ENCODE measurements at places on chromosomes 2 and 18. TPM values are rescaled to one million over a fixed set of nuclear protein-coding genes. Genes with fewer than 3 reads are reported as not detected.

- no peak overlapping the region for H3K4me3 ChIP-seq
- H3K36me3 ChIP-seq: no peaks in the 10 kb centered on the region
- H3K4me1 ChIP-seq: peaks cover 2% of the 10 kb centered on the region
Measured at GRCh38 chr2:119645173-119645855, 33.7 kb upstream of the TMEM177 start.

DNA sequence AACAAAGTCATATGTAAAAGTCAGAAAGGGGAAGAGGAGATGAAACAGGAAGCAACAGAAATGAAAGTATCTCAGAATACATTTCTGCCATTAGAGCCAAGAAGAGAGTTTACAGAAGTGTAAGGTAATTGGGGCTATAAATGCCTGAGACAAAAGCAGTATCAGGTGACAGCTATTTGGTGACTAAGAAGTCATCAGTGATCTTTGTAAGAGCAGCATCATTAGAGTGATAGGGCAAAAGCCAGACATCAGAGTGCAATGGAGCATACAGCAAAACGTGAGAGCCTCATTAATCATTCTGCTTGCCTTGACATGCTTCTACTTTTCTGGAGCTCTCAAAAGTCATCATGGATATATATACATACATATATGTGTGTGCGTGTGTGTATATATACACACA is 804.7 kb upstream of the PIK3C3 start:
- no peak overlapping the region for H3K4me3 ChIP-seq
- H3K27ac ChIP-seq: no peak overlapping the region
- no peak for DNase-seq
- H3K36me3 ChIP-seq: no peaks in the 10 kb centered on the region

- no peak overlapping the region for H3K4me3 ChIP-seq
- peaks cover 12% of the 10 kb centered on the region for H3K27me3 ChIP-seq
- no peak for DNase-seq
- no peaks in the 10 kb centered on the region for H3K4me1 ChIP-seq
- no peaks in the 10 kb centered on the region for H3K36me3 ChIP-seq
Measured at GRCh38 chr2:71253476-71253875, 26.6 kb upstream of the PAIP2B start.

- H3K4me1 ChIP-seq: no peaks in the 10 kb centered on the region
- no peaks in the 10 kb centered on the region for H3K27me3 ChIP-seq
Measured at GRCh38 chr2:44496130-44496529, 134.4 kb downstream of the CAMKMT start.

DNA sequence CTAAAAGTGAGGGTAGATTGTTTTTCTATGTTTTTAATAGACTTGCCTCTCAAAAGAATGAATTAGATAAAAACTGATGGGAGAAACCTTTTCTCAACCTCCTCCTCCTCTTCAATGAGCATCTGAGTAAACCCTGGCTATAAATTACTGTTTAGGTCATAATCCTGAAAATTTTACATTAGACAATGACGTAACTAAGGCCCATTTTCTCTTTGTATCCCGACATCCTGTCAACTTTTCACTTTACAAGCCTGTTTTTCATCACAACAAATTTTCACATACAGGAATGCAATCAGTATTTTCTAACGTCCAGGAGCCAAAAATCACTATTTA is 1.3 kb downstream of the SPIRE1 start:
- no peak for DNase-seq
- no peak overlapping the region for H3K27ac ChIP-seq
- H3K4me3 ChIP-seq: peak overlapping the region; percentile 65
- H3K27me3 ChIP-seq: peaks cover 22% of the 10 kb centered on the region

DNA sequence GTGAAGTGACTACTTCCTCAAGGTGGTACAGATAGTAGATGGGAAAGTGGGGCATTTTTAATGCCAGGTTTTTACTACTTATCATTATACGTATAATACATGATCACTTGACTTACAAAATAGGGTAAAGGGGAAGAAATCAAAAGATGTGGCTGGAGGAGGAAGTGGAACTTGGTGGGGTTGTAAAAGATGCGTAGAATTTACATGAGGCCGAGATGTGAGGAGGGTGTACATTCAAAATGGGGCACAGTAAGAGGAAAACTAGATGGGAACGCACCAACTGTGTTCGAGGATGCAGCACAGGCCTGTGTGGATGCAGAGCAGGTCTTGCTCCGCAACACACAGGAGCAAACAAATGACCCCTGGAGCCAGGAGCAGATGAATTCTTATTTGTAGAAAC is 403.3 kb downstream of the TXNL1 start:
- H3K4me3 ChIP-seq: no peak overlapping the region
- H3K27me3 ChIP-seq: peaks cover 10% of the 10 kb centered on the region
- no peaks in the 10 kb centered on the region for H3K4me1 ChIP-seq
- DNase-seq: no peak
- no peaks in the 10 kb centered on the region for H3K36me3 ChIP-seq
- H3K27ac ChIP-seq: no peak overlapping the region

CNGA3 gene
- not detected for total RNA-seq

PSMA8 gene
- 1.4 TPM for total RNA-seq

FOXI3 gene
- total RNA-seq: not detected

POTEC gene
- total RNA-seq: not detected
